ENCODE measurements at places on chromosomes 16 and 17.

DNA sequence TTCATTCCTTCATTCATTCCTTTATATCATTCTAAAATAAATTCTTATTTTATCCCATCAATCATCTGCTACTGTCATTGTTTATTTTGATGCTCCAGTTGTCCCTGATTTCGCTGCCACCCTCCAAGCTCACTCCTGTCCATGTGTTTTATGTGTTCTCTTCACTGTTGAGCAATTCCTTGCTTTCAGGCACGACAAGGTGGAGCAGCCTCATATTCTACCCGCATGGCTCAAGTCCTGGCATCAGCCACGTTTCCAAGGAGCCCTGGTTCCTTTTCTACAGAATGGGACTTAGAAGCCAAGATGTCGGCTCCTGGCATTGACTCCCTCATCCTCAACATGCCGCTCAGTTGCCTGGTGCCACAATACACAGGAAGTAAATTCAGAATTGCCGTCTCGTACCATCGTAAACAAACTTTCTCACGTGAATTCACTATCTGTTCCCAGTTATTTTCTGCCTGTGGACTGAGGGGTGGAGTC lies 139.0 kb downstream of the RPTOR start:
- DNase-seq, result no peak

- DNase-seq, result no peak
Observed at GRCh38 chr16:52066962-52067361, 480.0 kb downstream of the TOX3 start.

- no peak for DNase-seq
Observed at GRCh38 chr17:74827800-74828199, 31.9 kb downstream of the GRIN2C start.

- DNase-seq, result peak; percentile 28
Observed at GRCh38 chr17:19703106-19703827, 13.1 kb downstream of the SLC47A2 start.

- peak; percentile 86 for DNase-seq
Observed at GRCh38 chr17:40026816-40027613, 11.8 kb downstream of the CSF3 start.

- DNase-seq, result no peak
Observed at GRCh38 chr16:2591476-2592240, 53.8 kb downstream of the PDPK1 start.

DNA sequence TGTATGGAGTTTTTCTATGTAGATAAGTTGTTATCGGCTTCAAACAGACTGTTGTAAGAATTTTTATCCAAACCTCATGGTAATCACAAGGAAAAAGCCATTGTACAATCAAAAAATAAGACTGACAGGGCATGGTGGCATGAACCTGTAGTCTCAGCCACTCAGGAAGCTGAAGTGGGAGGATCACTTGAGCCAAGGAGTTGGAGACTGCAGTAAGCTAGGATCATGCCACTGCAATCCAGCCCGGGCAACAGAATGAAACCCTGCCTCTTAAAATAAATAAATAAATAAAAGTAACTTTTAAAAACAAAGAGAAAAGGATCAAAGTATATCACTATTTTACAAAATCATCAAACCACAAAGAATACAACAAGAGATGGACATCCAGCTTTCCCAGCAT lies 14.4 kb downstream of the OR1A1 start:
- no peak for DNase-seq

GRCh38 chr16:66485376-66485775 lies 58.3 kb downstream of the BEAN1 start:
- DNase-seq, result no peak

DNA sequence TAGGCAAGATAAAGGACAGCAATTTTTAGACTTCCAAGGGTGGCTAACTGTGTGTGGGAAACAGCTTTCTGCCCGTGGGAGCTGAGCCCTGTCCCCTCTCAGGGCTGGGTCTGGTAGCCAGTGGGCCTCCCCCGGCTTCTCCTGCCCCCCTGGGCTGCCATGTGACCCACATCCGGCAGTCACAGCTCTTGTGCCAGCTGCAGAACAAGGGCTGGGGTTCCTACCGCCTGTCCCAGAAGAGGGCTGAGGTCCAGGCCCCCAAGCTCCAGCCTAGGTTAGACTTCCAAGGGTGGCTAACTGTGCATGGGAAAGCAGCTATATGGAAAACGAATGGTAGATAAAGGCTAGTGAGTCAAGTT lies 6.1 kb downstream of the GAST start:
- no peak for DNase-seq

DNA sequence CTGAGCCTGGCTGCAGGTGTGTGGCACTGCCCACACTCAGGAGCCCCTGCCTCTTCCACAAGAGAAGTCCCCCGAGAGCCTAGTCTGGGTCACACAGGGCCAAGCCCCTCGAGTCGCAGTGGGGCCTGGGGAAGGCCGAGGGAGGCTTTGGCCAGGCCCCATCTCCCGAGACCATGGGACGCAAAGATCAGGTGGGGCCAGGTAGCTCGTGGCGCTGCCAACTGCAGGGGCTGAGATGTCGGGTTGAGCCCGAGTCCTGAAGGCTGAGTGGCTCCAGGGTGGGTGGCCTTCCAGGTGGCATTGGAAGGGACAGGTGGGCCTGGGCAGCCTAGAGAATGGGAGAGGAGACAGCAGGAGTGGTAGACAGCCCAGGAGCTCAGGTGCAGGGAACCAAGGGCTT lies 6.3 kb downstream of the TRAF7 start:
- DNase-seq, result no peak

GRCh38 chr16:23206986-23207385 lies 24.4 kb downstream of the SCNN1G start:
- DNase-seq, result no peak

DNA sequence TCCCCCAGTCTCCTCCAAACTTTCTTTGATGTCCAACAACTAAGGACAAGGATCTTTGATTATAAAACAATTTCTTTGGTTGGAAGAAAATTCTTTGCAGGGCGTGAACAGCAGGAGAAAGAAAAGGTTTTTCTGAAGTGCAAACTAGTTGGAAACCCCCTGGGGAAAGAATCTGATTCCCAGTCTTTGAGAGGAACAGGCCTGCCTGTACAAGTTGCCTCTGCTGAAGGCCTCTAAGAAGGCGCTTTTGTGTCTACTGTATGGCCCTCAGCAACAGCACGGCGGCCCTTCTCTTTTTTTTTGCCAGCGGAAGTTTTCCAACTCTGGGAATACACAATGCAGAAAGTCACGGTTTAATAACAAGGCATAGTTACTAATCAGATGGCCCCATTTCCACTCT lies 14.0 kb downstream of the RNF43 start:
- DNase-seq, result no peak

DNA sequence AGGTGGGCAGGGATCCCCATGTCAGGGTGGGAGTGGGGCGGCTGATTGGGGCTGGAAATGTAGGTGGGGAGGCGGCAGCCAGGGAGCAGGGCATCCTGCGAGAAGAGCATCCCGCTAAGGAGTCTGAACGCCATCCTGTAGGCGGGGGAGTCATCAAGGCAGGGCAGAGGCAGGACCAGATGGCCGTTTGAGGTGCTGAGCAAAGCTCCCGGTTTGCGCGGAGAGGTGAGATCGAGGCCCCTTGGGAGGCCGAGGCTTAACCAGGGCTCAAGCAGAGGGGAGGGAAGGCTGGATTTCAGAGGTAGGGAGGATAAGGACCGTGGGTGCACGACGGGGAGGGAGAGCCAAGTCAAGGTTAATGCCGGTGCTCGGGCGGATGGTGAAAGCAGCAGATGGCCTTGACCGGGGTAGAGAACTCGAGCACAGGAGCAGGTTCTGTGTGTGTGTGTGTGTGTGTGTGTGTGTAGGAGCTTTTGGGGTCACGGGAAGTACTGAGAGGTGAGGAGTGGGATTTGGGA lies 472 bp upstream of the NME2 start:
- peak; percentile 28 for DNase-seq

DNA sequence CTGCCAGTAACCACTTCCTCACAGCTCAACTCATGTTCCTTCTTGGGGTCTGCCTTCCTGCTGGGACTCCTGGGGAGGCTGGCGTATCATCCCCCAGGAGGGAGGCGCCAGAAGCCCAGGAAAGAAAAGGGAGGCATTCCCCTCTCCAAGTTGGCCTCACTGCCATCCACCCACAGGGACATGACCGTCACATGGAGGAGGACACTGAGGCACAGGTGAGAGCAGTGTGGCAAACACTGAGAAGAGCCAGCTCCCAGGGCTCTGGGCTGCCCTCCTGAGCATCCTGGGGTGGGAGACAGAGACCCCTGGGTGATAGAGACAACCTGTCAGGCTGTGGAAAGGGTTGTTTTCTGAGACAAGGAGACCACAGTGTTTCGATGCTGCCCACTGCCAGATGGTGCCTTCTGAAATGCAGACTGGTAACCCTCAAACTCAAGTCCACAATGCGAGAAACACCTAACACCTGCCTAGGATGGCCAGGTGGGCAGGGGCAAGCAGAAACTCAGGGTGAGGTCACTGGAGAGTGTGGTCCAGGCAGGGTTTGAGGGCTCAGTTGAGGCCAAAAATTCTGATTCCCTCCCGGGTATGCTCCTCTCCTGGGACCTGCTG lies 1722.1 kb downstream of the TP53TG3F start:
- DNase-seq, result no peak

- DNase-seq, result no peak
Observed at GRCh38 chr16:80923356-80923755, 83.3 kb downstream of the CMC2 start.

- no peak for DNase-seq
Observed at GRCh38 chr16:35364263-35364662, 1904.9 kb downstream of the TP53TG3F start.

GRCh38 chr17:64097196-64097936 lies 32.6 kb downstream of the ERN1 start:
- DNase-seq, result no peak

DNA sequence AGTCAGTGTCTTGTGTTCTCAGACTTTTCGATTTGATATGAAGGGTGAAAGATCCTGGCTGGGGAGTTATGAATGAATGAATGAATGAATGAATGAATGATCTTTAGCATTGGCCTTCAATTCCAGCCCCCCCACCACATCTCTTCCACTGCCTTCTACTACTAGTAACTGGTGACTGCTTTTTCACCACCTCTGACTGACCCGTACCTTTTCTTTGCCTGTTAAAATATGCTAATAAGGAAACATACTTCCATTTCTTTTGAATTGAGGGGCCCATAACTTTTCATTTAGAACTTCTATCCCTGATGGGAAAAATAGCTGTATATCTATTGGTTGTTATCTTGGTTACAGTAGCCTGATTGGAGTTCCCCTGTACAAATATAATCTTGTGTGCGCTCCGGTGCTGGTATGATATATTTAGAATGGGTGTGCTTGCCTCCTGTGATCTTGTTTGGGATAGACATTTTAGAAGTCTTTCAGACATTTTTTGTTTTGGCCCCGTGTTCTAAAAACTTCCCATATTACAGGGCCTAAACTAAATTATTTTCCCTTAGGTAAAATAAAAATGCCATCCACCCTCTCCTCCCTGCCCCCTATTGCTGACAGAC lies 3.4 kb downstream of the LYRM1 start:
- no peak for DNase-seq

DNA sequence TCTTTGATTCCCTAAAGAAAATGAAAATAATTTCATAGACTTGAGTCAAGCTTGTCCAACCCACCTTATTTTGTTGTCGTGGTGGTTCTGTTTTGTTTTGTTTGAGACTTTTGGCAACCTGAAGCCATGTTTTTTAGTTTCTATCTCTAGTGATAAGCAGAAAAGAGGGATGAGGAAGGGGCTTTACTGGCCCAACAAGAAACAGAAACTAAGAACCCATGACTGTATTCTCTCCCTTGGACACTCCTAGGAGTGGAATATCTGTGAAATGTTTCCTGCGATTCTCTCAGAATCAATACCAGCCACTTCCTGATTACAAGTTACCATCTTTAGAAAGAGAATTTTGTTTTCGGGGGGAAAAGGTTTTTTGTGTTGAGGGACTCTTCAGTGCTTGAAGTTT lies 207.5 kb downstream of the PRKCA start:
- DNase-seq, result no peak

DNA sequence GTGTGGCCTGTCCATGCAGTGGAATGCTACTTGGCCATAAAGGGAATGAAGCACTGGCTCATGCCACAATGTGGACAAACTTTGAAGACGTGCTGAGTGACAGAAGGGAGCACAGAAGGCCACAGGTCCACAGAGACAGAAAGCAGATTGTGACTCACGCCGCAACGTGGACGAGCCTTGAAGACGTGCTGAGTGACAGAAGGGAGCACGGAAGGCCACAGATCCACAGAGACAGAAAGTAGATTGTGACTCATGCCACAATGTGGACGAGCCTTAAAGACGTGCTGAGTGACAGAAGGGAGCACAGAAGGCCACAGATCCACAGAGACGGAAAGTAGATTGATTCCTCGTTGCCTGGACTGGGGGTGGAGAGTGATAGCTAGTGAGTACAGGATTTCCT lies 19.2 kb downstream of the ZC3H18 start:
- DNase-seq, result no peak

GRCh38 chr17:65544672-65545071 lies 16.8 kb downstream of the AXIN2 start:
- DNase-seq, result no peak

- DNase-seq, result no peak
Observed at GRCh38 chr16:55264949-55265348, 59.1 kb upstream of the IRX6 start.

GRCh38 chr17:69271023-69271422 lies 42.4 kb upstream of the ABCA10 start:
- no peak for DNase-seq

DNA sequence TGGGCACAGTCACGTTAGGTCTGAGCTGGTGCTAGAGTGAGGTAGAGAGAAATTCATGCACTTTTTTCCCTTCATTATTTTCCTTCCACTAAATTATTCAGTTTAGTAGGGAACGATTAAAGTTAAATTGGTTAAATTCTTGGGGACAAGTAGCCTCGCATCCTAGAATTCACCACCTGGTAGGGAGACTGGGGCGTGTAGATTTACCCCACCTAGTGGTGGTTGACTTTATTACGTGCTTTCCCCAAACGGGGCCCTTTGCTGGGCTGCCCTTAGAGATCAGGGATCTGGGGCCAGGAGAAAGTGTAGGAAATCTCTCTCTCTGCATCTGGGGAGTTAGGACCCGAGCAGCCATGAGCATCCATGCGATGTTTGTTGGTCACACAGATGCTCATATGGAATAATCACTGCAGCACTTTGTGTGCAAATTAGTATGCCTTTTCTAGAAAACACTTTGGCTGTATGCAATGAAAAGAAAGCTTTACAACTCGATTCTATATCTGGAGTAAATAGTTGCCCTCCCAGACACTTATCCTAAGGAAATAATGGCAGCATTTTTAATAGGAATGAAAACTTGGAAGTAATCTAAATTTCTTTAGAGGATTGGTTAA lies 107.0 kb downstream of the PLCG2 start:
- no peak for DNase-seq

GRCh38 chr16:9518051-9518450 lies 426.6 kb downstream of the HAPSTR1 start:
- DNase-seq, result no peak

DNA sequence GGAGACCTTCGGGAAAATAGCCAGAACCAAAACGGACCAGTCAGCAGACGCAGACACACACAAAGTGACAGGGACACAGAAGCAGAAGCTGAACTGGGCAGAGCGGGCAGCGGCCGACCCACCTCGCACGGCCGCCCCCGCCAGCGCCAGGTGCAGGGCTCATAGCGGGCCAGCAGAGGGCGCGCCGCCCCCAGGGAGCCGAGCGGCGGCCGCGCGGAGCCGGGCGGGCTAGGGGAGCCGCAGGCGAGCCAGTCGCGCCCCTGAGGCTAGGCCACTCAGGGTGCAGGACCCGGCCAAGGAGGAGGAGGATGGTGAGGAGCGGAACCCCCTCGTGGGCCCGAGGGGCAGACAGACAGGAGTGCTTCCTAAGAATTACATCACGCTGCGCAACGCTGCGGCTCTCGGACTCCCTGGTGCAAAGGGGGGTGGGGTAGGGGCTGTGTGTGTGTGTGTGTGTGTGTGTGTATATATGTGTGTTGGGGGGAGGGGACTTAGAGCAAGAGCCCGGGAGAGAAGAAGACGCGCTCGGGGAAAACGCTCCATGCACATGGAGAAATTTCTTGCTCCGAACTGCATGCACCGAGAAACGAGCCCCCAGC lies 913 bp upstream of the NOG start:
- DNase-seq, result peak; percentile 87
